ENCODE measurements at places on chromosomes 16 and 17. TPM values are rescaled to one million over a fixed set of nuclear protein-coding genes. Genes with fewer than 3 reads are reported as not detected.

DNA sequence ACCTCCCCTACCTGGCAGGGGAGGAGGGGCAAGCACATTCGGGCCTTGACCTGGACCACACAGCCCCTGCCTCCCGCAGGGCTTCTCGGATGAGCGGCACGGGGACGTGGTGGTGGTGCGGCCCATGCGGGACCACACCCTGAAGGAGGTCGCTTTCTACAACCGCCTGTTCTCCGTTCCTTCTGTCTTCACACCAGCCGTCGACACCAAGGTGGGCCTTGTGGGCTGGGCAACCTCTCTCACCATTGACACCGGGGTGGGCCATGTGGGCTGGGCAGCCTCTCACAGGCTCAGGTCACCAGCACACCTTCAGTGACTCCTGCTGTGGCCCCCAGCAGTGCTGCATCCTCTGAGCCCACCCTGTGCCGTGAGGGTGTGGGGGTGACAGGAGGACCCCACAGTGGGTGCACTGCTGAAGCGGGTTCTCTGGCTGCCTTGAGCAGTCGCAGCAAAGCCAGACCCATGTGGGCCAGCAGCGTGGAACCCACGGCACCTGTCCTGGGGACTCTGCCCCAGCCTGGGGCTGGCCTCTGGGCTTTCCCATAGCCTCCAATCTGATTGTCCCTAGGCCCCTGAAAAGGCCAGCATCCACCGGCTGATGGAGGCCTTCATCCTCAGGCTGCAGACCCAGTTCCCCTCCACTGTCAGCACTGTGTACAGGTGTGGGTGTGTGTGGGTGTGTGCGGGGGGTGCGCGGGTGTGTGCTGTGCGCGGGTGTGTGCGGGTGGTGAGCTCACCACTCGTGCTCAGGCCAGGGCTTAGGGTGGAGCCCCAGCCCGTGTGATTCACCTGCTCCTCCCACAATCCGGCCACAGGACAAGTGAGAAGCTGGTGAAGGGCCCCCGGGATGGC lies 7.5 kb downstream of the CTU2 start:
- DNase-seq = no peak

ADGRG1 gene
- total RNA-seq = 201 TPM

DNA sequence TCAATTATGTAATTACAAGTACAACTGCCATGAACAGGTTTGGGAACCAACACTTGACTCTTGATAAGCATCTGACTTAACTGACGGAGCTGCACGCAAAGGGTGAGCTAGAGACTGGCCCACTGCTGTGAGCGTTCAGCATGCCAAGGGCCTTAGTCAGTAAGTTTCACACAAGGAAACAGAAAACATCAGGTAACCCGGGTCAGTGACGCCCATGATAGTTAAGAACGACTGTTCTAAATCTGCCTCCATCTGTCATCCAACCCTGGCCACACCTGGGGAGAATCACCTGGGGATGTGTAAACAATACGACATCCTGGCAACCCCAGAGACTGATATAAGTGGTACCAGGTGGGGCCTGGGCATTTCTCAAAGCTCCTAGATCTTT lies 12.3 kb downstream of the SMIM5 start:
- DNase-seq = peak; percentile 89

DNA sequence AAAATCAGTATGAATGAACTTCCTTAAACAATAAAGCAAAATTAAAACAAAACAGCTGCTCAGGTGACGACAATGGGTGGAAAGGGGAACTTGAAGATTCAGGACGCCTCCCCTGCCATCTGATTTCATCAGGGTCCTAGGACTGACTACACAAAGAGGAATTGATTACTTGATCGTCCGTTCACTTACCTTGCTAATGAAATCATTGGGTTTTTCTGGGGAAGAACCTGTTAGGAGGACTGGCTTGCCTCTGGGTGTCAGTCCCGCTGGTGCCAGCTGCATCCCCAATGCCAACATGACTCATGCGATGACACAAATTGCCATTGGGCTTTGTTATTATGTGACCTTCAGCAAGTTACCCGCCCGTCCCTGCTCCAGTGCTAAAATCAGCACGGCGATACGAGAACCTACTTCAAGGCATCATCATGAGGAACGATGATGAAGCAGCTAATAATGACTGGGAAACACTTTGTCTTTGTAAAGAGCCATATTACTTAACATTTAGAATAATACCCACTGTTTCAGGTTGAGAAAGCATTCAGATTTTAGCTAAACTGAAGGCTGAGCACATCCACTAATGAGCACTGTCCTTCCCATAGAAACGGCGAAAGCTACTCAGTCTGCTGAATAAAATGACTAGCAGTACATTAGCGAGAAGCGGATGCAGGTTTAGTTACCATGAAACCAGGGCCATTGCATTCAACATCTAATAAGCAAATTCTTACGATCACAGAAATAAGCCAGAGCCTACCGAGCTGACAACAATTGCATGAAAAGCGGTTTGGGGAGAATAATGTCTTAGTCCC lies 139.4 kb downstream of the ZFHX3 start:
- DNase-seq = no peak

DNA sequence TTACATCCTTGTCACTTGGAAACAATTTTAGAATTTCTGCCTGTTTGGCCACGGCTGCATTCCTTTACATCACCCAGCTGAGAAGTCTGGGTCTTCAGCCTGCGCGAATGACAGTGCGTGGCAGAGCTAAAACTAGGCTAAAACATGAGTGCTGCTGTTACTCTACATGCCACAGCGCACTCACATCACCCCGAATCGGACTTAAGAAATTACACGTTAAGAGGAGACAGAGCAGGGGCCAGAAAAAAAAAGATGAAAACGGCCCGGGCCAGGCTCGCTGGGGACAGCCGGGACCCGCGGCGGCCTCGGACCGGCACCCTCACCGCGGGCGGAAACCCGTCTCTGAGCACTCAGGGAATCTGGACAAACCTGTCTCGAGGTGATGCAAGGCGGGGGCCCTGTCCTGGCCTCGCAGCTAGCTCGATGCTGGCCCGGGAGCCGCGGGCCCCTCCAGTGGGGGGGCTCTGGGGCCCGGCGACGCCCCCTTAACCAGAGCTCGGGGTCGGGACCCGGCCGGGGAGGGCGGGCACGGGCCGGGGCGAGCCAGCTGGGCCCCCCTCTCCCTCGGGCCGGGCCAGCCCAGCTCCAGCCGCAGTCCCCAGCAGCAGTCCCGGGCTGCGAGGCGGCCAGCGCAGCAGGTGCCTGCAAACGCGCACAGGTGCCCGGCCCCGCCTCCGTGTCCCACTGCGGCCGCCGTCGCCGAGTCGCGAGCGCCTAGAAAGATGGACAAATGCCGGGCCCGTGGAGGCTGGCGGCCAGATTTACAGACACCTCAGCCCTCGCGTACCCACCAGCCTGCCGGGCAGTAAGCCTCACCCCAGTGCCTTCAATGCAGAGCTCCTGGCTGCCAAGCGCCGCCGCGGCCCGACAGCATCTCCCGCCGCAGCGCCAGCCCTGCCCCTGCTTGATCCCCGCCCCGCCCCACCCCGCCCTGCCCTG lies at the start of gene AKTIP:
Gene AKTIP, minus strand, starts transcription at position 879 of the 939 bp plus-strand sequence. CDS start 2,950 bp downstream, outside the sequence.
- peak; percentile 79 for DNase-seq

DNA sequence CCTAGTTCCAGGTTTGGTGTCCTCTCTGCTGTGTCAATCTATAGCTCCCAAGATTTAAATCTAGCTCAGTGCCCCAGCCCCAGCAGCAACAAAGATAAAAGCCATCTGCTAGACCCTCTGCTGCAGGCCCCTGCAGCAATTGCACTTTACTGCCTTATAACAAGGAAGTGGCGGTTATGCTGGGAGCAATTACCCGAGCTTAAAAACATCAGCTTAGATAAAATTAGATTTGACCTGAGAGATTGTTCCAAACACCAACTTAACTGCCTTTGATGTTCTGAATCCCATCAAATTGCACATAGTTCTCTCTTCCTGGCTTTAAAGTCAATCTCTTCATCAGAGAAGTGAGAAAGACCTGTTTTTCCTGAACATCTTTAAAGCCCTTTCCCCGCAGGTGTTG lies 62.4 kb upstream of the SHISA6 start:
- no peak for DNase-seq

DNA sequence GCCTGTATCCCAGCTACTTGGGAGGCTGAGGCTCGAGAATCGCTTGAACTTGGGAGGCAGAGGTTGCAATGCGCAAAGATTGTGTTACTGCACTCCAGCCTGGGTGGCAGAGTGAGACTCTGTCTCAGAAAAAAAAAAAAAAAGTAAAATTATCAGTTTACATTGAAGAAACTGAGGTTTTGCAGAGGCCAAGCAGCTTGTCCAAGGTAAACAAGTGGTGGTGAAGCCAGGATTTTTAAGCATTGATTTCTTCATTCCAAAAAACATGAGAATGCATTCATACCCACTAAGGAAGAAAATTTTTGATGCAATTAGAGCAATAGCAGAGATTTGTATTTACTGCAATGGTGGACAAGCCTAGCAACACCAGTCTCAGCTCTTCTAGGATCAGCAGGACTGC lies 52.7 kb downstream of the CENPV start:
- no peak for DNase-seq
